ENCODE measurements at places on chromosomes 16 and 17.

GRCh38 chr16:17683281-17683680 lies 212.5 kb upstream of the XYLT1 start:
- no peak for DNase-seq

GRCh38 chr16:66223176-66223780 lies 143.2 kb upstream of the CDH5 start:
- no peak for DNase-seq

DNA sequence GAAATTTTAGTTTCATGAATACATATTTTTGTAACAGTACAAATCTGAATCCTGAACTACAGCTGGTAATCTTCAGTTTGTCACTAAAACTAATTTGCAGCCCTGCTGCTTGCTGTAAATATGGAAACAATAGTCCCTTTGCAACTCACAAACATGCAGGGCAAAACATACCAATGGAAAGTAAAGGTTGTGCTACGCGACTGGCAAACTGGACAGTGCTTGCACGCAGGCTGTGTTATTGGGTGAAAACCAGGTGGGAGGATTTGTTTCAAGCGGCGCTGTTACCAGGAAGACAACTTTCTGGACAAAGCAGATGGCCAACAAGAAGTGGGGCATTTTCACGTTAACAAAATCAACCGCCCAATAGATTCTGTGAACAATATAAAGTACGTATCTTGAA lies 93.5 kb downstream of the CDYL2 start:
- DNase-seq, result no peak

DNA sequence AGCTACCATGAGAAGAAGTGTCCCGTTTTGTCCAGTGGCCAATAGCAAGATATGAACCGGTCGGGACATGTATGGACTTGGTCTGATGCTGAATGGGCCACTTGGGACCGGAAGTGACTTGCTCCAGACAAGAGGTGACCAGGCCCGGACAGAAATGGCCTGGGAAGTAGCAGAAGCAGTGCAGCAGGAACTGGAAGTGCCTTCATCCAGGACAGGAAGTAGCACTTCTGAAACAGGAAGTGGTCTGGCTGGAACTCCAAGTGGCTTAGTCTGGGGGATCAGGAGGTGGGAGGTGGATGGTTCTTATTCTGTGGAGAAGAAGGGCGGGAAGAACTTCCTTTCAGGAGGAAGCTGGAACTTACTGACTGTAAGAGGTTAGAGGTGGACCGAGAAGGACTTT lies 5.3 kb downstream of the EFNB3 start:
- no peak for DNase-seq

GRCh38 chr16:72173997-72174396 lies 2.0 kb upstream of the PMFBP1 start:
- DNase-seq, result no peak

- DNase-seq, result no peak
Measured at GRCh38 chr16:88017587-88018101, 66.4 kb downstream of the BANP start.

GRCh38 chr17:31696703-31697325 lies 162.2 kb downstream of the COPRS start:
- no peak for DNase-seq

DNA sequence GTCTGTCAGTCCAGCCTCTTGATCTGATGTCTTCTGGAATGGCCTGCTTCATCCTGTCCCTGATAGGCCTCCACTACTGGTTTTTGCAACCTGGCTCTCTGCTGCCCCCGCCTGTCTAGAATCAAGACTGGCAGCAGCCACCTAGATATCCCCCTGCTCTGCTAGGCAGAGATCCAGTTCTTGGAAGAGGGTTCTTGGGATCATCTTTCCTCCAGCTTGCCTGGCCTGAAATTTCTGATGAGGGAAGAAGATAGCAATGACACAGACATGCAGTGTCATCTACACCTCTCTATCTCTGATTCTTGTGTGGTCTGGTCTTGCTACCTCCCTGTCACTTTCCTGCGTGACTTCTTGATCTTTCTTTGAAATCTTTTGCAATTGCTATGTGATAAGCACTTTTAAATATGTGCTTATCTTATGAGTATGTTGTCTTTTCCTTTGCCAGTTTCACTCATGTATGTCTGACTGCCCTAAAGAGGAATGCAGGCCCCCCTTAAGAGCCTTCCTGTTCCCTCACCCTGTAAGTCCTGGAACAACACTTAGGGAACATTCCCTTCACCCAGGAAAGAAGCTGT lies 20.3 kb upstream of the NFATC3 start:
- peak; percentile 80 for DNase-seq

DNA sequence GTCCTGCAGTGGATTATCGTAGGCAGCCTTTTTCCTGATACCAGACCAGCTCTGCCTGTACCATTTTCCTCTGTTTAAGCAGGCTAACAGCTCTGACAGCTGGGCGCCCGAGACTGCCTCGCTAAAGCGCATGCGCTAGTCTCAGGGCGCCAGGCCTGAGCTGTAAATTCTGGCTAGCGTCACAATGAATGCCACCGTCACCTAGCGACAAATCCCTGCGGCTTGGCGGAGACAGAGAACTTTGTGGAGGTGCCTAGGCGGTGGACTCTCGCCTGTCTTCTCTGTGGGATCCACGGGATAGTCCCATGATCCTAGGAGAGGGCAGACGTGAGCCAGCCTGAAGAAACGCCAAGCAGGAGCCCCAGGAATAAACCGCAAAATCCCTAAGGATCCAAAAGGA lies 573.9 kb downstream of the KCNJ18 start:
- DNase-seq, result no peak

GRCh38 chr16:53523126-53523804 lies 20.3 kb upstream of the AKTIP start:
- no peak for DNase-seq

DNA sequence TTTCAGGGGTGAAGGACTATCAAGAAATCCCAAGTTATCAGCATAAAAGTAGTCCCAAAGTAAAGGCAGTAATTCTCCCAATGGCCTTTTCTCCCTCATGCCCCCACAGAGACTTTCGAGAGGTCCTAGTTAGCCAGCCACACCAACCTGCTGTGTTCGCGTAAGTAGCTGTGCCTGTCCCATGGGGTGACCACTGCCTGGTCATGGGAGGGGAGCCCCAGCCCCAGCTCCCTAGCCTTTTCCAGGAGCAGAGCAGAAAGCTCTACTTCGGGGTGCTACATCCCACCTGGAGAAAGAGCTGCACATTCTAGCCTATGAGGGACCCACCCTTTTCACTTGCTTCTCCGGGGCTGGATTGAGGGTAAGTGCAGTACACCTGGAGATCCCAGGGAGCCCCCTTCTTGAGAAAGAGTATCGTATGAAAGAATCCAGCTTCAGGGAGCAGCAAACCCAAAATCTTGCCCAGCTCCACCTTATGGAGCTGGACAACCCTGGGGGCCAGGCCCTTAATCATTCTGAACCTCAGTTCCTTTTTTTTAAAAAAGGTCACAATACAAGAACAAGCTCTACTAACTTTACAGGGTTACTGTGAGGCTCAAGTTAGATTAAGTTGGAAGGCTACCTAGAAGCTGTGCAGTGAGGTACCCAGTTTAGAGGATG lies 8.6 kb upstream of the SOST start:
- DNase-seq, result no peak

DNA sequence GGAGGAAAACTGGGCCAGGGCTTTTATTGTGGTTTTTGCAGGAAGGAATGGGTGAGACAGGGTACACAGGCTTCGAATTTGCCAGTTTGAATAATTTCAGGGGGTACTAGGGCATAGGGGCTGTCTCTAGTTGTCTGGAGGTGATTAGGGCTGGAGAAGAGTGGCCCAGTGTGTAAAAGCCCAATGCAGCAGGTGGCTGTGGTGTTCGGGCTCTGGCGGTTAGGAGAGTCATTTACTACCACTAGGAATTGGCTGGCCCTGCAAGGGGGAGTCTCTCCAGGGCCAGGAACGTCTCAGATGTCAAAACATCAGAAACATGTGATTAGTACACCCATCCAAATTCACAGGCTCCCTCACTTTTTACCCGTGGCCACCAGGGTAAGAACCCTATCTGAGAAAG lies 50.3 kb downstream of the GINS3 start:
- no peak for DNase-seq

GRCh38 chr17:79159926-79160325 lies 85.3 kb downstream of the ENGASE start:
- no peak for DNase-seq

GRCh38 chr16:54265575-54266107 lies 20.9 kb downstream of the IRX3 start:
- no peak for DNase-seq

DNA sequence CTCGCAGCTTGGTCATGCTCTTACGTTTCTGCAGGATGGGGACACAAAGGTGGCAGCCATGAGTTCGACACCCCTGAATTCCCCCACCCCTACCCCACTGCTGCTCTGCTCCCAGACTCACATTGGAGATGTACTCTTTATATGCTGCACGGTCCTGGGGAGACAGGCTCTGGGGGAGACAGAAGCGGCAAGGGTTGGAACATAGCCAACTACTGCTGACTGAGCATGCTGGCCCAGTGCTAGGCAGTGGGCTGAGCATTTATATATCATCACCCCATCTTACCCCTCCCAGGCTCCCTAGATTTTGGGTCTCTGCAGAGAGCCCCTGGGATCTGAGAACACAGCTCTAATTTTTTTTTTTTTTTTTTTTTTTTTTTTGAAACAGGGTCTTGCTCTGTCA lies 8.1 kb upstream of the ATXN7L3 start:
- no peak for DNase-seq

DNA sequence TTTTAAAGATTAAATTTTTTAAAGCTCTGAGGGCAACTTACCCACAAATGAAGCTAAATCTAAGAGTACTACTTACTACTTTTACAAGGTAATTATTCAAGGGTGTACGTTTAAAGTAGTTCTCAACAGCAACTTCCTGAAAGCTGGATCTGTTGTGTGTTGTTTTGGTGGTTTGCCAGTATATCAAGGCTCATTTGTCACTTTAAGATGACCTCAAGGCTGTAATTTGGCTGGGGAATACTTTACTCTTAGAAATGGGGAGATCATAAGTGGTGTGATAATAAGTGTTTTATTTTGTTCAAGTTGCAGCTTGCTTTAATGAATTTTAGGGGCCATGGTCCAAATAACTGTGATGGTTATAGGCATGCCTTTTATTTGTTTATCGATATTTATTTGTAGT lies 30.4 kb downstream of the AP2B1 start:
- DNase-seq, result no peak

DNA sequence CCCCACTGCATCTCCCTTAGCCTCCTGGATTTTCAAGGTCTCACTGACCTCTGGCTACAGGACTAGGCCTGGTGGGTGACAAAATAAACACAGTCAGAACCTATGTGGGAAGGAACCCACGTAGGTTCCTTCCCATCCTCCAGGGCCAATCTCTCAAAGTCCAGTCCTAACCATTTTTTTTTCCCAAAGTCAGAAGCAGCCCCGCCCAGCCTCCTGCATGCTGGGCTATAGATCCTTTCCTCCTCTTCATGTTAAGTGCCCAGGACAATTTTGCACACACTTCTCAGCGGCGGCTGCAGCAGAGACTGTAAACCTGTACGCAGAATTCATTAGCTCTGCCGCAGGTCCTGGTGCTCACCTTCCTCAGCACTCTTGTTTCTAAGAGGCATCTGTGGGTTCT lies 285.8 kb downstream of the NPIPA8 start:
- no peak for DNase-seq

DNA sequence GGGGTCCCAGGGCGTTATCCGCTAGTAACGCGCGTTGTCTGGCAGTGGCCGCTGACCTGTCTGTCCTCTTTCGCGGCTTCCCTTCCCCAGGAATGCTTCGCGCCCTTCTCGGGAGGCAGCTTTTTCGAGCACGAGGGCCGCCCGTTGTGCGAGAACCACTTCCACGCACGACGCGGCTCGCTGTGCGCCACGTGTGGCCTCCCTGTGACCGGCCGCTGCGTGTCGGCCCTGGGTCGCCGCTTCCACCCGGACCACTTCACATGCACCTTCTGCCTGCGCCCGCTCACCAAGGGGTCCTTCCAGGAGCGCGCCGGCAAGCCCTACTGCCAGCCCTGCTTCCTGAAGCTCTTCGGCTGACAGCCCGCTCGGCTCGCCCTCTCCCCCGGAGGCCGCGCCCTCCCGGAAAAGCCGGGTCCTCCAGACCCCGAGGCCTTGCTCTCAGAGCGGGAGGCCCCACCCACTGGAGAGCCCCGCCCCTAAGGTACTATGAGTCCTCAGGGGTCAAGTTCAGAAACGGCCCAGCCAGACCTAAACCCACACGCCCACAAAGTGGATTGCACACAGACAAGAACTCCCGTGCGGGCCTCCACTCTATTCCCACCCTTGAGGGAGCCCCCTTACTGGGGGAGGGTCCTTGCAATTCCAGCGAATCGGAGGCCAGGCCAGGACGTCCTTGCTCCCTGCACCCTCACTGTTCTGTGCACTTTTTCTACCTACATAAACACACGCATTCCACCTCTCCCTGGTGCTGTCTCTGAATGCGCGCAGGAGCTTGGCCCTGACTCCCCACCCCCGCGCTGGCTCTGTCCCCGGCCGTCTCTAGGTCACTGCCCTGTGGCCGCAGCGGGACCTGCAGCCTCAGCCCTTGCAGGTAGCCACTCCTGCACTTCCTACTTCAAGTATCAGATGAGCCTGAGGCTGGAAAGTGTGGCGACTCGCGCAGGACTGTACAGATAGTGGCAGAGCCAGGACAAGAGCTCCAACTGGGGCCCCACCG lies 5.4 kb upstream of the SLC5A2 start:
- DNase-seq, result peak; percentile 42

DNA sequence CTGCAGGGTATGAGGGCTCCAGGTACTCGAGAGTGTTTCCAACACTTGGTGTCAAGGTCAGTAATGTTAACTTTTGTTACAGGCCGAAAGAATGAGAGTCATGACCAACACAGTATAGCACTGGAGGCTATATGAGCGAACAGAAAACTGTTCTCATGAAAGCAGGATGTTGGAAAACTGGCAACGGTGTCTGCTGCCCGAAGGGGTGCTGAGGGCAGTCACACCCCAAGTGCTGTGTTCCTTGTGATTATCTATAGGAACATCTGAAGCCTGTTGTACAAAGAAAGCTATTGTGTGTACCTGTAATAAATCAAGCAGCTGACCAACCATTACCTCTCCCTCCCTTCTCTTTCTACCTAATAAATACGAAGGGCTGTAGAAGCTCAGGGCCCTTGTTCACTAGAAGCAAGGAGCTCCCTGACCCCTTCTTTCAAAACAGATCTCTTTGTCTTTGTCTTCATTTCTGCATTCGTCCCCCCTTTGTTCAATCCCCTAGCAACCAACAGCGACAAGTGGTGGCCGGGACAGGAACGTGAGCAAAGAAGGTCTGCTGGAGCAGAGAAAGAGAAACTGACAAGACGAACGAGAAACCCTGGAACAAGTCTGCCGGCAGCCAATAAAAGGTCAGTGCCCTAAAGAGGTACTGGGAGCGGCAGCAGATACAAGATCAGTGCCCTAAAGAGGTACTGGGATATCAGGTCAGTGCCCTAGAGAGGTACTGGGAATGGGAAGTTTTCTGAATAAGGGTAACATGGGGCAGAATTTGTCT lies 7.6 kb downstream of the CD300LD start:
- no peak for DNase-seq

DNA sequence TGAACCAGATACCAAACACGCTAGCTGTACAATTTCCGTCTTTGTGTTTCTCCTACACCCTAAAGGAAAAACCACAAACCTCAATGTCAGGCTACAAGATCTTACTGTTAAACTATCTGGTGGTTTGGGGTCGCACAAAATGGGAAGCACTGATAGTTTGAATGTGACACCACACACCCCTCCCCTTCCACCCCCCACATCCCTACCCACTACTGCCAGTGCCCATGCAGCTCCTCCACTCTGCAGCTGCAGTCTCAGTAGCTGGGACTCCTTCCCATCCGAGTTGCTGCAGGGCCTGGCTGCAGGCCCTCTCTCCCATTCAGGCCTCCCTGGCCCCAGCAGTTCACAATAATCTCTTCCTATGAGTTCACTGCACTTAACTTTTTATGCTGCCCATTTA lies 18.4 kb downstream of the TRAP1 start:
- no peak for DNase-seq
